ENCODE measurements at places on chromosomes 1 and 21. TPM values are rescaled to one million over a fixed set of nuclear protein-coding genes. Genes with fewer than 3 reads are reported as not detected.

Gene C1orf216
- 14.6 TPM for total RNA-seq

DNA sequence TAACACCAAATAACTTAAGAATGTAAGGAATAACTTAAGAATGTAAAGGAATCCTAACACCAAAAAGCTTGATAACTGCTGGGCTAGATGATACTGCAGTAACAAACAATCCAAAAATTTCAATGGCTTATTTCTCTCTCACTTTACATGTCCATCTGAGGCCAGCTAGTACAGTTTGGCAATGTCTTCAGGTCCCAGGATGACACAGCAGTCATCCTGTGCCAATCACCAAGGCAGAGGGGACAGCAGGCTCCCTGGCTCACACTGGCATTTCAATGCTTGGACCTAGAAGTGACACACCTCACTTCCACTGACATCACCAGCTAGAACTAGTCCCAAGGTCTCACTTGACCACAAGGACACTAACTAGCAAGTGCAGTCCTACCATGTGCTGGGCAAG, 15.3 kb downstream of the DNAJC11 start:
- DNase-seq, result no peak

GRCh38 chr1:180936110-180937011, 23.7 kb downstream of the KIAA1614 start:
- no peak for DNase-seq

- DNase-seq, result peak; percentile 66
These were observed 29.2 kb downstream of the RAP1A start for GRCh38 chr1:111648806-111649205.
